Occipital lobe (tissue), 3 donors: ENCODE measurements at places on chromosomes 2 and 18. TPM values are rescaled to one million over a fixed set of nuclear protein-coding genes. Genes with fewer than 3 reads are reported as not detected.

DNA sequence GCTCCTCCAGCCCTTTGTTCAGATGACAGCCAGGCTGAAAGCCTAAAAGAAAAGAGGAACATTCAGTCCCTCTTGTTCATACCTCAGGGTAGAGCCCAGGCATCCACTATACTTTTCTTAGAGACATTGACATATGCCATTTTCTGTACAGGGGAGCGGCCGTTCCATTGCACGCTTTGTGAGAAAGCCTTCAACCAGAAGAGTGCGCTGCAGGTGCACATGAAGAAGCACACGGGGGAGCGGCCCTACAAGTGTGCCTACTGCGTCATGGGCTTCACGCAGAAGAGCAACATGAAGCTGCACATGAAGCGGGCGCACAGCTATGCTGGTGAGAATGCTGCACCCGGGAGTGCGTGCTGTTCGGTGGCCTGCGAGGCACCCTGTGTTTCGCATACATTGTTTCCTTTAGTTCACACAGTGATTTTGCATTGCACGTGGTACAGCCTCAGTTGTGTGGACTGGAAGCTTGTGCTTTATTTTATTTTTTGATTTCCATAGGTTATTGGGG, 138.2 kb downstream of the ZNF236 start:
- DNase-seq, result no peak

- DNase-seq, result no peak
These were observed 109.2 kb upstream of the GPC1 start for GRCh38 chr2:240326246-240326645.

- no peak for DNase-seq
These were observed 20.7 kb upstream of the CXCR1 start for GRCh38 chr2:218187296-218188015.

DNA sequence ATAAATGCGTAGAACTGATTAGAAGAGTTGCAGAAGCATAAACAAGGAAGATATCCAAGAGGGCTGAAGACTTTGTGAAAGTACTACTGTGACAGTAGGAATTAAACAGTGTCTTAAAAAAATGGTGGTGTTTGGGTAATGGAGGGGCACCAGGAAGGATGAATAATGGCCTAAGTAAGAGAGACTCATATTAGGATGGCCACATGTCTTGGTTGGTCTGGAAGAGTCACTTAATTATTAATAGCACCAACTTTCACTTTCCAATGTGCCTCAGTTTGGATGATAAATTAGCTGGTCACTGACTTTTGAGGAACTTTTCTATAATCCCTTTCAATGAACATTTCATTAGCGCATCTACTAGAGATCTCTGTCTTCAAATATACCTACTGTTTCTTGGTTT, 372.2 kb downstream of the NYAP2 start:
- no peak for DNase-seq

- no peak for DNase-seq
These were observed 42.4 kb upstream of the DDX18 start for GRCh38 chr2:117771969-117772630.

DNA sequence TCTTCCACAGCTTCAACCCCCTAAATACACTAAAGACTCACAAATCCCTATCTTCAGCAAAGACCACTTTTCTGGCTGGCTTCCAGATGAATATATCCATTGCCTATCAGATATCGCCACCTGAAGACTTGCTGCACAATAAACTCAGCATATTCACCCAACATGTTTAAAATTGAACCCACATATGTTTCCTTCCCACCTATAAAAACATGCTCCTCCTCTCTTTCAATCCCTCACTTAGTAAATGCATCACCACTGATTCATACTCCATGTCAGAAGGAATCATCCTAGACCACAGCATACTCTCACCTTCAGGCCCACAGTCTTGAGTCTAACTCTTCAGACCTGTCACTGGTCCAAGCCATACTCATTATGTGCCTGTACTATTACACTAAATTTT, 5.3 kb downstream of the SPC25 start:
- no peak for DNase-seq

GRCh38 chr2:200747668-200748618, 63.8 kb upstream of the BZW1 start:
- no peak for DNase-seq

GRCh38 chr2:65277791-65278483, 50.3 kb downstream of the ACTR2 start:
- DNase-seq, result no peak

GRCh38 chr18:47990981-47991380, 60.5 kb upstream of the SMAD2 start:
- DNase-seq, result no peak

GRCh38 chr2:119179991-119180390, 21.4 kb upstream of the C1QL2 start:
- DNase-seq, result no peak

- no peak for DNase-seq
These were observed 136.8 kb downstream of the CAMKMT start for GRCh38 chr2:44498551-44498950.

GRCh38 chr18:45958730-45959129, 8.4 kb downstream of the EPG5 start:
- no peak for DNase-seq

- DNase-seq, result no peak
These were observed 140.9 kb downstream of the SATB2 start for GRCh38 chr2:199316851-199317250.

DNA sequence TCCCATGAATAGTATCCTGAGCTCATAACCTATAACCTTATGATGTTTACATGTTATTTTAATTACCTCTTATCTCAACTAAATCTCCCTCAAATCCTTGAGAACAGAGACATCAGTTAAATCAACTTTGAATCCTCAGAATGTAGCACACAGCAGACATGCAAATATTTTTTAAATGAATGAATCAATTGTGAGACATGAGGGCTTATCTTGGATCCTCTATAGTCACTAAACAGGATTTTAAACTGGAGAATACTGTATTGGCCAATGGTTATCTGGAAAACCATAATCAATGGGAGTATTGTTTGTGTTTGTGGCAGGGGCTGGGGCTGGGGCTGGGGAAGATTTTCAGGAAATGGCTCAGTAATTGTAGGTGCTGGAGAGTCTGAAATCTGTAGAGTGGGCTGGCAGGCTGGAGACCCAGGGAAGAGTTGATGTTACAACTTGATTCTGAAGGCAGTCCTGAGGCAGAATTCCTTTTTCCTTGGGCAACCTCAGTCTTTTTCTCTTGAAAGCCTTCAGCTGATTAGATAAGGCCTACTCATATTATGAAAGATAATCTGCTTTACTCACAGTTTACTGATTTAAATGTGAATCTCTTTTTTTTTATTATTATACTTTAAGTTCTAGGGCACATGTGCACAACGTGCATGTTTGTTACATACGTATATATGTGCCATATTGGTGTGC, 106.3 kb downstream of the NCOA1 start:
- DNase-seq, result no peak

- no peak for DNase-seq
These were observed 81.7 kb downstream of the EPC2 start for GRCh38 chr2:148726228-148726627.

GRCh38 chr18:6718267-6718666, 11.2 kb upstream of the ARHGAP28 start:
- no peak for DNase-seq

DNA sequence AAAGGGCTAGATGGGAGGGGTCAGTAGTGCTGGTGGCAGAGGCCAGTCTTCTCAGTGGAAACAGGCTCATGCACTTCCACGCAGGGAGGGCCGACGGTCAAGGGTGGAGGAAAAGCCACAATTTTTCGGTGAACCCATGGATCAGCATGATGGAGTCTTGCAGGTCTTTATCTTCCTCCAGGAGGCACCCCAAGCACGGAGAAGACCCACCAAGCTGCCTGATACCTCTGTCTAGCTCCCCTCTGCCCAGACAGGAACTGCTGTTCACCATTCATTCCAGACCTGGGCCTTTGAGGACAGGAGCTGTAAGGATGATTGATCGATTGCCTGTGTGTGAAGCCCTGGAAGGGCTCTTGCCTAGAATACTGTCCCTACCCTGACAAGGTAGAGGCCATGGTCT, 2.8 kb upstream of the LRRFIP1 start:
- no peak for DNase-seq

- no peak for DNase-seq
These were observed 175.5 kb downstream of the TMEM18 start for GRCh38 chr2:501667-502066.

- DNase-seq, result no peak
These were observed 37.6 kb downstream of the ZNF516 start for GRCh38 chr18:76457475-76457874.

GRCh38 chr18:49876536-49876935, 63.2 kb upstream of the ACAA2 start:
- no peak for DNase-seq

- DNase-seq, result no peak
These were observed 266.1 kb upstream of the SIX2 start for GRCh38 chr2:45275242-45275805.

- no peak for DNase-seq
These were observed 38.1 kb downstream of the EMX1 start for GRCh38 chr2:72955228-72956049.

Gene CTNNA2
- total RNA-seq, result 261 TPM

Gene PKDCC
- 16.2 TPM for total RNA-seq

Gene AGPS
- 71.3 TPM for total RNA-seq

Gene HOXD4
- total RNA-seq, result not detected

Gene GPR75
- 15.8 TPM for total RNA-seq

Gene C2orf80
- total RNA-seq, result 28.7 TPM

Gene COL4A3
- total RNA-seq, result 0.16 TPM

Gene MAL
- total RNA-seq, result not detected
